ENCODE measurements at places on chromosomes 1 and 21.

GRCh38 chr21:41600116-41600515, 92.2 kb upstream of the TMPRSS2 start:
- no peak for DNase-seq

GRCh38 chr1:176560681-176561080, 97.7 kb downstream of the PAPPA2 start:
- no peak for DNase-seq

- no peak for DNase-seq
These were observed 29.5 kb downstream of the BRINP2 start for GRCh38 chr1:177200290-177200689.

DNA sequence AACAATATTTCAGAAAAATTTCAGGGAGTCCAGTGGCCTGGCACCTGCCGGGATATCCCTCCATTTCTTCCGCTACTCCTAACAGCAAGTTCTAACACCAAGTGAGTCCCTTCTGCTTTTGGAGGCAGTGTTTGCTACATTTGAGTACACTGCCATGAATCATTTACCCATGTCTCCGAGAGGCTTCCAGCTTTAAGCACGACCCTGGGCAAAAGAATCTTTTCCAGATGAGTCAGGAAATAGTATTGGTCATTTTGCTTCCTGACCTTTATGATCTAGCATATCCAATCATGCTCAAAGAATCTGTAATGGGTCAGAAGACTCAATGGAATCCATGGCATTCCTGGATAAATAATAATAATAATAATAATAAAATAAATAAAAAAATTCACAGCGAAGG, 60.7 kb upstream of the FMN2 start:
- DNase-seq: no peak

GRCh38 chr1:16013220-16013907, 4.5 kb downstream of the HSPB7 start:
- no peak for DNase-seq

- DNase-seq: peak; percentile 67
These were observed 787 bp downstream of the JAK1 start for GRCh38 chr1:64965366-64966157.

DNA sequence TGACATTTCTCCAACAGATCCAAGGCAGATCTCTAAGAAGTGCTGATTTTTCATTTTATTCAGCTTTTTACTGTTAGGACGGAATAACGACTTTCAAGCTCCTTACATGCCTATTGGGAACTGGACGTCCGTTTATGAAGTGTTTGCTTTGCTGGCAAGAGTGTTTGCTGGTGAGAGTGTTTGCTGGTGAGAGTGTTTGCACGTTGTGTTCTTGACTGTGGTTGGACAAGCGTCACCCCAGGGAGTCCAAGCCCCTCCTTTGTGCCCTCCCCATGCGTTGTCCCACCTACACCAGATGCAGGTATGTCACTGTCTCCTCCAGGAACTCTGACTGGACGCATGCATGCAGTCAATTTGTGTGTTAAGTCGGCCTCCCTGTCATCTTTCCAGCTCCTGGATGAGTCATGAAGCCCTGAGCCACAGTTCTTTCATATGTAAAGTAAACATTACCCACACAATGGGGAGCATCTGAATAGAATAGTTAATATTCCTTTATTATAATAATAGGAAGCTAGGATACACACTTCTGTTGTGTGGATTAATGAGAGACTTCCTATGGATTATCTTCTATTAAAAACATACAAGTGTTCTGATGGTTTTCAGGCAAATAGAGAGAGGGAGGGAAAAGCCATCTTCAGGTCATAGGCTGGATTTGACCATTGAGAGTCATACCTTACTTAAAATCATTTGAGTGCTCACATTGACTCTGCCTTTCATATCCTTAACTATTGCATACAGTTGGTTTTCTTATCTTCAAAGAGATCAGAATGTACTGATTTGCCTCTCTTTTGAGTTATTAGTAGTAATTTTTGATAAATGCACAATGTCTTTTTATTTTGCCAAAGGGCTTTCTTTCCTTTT, 119.2 kb downstream of the GALNT2 start:
- DNase-seq: no peak

DNA sequence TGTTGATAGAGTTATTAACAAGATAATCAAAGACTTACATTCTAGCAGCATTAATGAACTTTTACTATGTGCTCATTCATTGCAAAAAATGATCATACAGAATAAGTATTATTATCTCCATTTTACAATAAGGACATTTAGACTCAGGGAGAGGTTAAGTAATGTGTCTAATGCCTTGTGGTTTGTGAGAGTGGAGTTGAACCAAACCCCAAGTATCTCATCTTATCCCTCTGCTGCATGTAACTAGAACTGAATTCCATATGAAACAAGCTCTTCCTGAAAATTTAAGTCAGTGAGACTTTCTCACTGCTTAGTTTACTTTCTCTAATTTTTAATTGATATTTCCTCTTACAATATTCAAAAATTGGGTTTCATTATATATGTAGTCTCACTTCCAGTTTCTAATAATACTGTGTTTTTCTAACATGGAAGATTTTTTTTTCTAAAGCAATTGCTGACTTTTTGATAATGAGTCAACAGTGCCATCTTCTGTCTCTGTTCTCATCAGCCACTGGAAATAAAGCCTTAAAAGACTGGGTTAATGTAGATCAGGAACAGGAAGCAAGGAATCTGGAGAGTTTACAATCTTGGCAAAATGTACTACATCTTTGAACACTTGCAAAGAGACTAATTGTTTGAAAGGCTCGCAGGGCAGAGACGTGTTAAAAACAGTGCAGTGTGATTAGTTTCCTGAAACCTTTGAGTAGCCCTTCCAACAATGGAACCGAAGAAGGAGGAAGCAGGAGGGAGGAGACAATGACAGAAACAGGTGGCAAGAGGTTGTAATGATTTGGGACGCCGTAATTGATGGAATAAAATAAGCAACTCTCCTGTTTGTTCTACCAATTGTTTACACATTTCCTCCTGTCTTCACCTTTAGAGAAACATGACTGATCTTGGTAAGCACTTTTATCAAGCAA, 567.6 kb downstream of the MRPL39 start:
- no peak for DNase-seq

GRCh38 chr1:214584805-214585766, 17.9 kb upstream of the CENPF start:
- peak; percentile 49 for DNase-seq

- DNase-seq: no peak
These were observed 141.9 kb downstream of the SDCCAG8 start for GRCh38 chr1:243397613-243398321.

- peak; percentile 73 for DNase-seq
These were observed at the start of gene SIM2 for GRCh38 chr21:36698981-36699545. Gene SIM2, plus strand, starts transcription at chr21:36699115. Its CDS starts 632 bp downstream, at chr21:36699747.

DNA sequence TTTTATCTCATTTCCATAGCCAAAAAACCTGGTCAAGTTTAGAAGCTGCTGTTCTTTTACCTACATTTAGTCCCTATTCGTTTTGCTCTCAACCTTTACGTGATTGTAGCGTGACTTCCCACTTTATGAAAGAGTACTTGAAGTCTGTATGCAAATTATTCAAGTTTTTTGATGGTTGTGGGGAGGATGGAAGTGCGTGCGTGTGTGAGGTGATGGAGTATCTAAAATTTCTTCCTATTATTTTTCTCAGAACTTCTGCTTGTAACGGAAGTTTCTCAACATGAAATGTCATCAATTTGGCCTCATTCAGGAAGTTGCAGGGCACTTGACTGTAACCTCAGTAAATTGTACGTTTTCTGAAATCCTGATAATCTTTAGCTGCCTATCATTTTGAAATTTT, 64.0 kb downstream of the SAMSN1 start:
- DNase-seq: no peak

- no peak for DNase-seq
These were observed 77.5 kb upstream of the L1TD1 start for GRCh38 chr1:62117018-62117750.

DNA sequence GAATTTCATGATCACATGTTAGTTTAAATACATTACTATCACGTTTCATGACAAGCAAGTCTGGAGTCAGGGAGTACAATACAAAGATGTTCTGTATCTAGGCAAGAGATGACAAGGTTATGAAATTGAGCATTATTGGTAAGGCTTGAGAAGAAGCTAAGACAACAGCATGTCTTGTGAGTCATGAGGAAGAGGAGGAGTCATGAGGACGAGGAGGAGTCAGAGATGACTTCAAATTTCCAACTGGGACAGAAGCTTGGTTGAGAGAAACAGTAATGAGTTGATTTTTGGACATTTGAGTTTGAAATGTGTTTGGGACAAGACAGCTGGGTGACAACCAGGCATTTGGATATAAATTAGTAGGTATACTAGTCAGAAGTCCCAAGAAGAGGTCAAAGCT, 4.3 kb upstream of the UBE2U start:
- DNase-seq: no peak

DNA sequence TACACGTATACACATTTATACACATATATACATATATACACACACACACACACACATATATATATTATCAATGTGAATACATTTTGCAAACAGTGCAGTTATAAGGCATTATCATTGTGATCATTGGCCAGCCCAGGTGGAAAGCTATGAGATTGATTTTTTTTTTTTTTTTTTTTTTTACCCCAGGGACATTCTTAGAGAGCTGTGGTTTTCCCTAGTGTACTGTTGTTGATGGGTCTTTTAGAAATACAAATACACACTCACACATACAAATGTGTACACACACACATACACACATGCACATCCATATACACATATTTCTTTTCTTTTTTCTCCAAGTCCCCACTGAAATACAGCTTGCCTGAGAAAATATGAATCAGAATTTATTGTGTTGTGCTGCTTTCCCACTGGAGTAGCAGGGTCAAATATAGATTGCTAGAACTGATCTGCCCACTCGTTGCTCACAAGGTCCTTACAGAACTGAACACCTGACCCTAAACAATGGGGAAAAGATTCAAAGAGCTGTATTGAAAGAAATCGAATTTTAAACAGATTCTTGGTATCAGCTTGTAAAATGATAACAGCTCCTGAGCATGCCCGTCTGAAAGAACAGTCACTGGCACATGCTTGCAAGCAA, 325.6 kb downstream of the OMA1 start:
- no peak for DNase-seq

DNA sequence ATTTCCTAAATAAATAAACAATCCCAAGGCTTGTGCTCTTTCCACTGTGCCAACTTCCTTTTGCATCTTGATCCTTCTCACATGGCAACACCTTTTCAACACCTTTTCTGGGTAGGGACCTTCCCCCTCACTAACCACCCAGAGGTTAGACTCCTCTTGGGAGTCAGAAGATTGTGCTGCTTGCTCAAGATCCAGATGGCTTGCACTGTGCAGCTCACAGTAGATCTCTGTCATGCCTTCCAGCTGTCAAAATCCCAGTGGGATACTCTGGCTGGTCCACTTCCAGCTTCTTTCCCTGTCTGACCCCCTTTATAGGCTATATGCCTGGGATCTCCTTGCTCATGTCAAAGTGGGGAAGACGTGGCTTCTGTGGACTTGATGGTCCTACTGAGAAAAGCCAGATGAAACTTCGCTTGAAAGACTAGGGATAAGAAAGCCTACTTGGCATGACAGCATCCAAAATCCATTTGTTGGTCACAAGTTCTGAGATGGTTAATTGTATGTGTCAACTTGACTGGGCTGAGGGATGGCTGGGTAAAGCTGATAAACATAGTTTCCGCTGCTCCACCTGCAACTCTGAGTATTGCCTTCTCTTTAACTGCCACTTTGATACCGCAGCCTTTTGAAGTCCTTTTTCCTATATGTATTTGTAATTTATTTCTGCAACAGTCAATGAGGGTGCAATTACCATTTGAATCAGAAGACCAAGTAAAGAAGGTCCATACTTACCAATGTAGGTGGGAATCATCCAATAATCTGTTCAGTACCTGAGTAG, 74.5 kb downstream of the S1PR1 start:
- DNase-seq: no peak

- DNase-seq: no peak
These were observed 878 bp downstream of the OR11L1 start for GRCh38 chr1:247840818-247841217.

DNA sequence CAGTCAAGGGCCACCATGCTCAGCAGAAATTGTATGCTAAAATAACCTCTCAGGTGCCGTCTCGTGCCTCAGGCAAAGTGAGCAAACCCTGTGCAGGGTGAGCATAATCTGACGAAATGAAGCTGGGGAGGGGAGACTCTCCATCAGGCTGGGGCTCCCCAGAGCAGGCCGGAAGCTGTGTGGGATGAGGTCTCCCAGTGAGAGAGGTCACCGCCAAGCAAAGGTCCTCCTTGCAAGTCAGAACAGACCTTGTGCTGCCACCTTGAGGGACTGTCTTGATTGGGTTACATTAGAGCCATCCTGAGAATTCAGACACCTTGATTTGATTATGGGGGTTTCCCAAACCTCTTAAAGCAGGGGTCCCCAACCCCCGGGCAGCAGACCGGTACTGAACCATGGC, 64.2 kb downstream of the ZNF684 start:
- no peak for DNase-seq

DNA sequence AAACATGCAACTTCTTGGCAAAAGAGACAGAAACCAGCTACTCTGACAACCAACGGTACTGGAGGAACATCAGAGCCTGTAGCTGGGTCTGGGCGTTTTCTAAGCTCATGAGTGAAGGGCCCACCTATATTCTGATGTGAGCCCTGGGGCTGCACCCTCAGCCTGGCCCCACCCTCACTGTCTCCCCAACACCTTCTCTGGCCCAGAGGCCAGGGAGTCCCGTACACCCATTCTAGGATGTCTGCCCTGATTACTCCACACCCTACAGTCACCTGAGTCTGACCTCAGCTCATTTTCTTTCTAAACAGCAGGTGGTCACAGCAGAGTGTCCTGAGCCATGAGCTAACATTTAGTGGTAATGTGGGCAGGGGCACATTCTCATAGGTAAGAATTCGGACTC, 439.2 kb downstream of the MATN1 start:
- no peak for DNase-seq

DNA sequence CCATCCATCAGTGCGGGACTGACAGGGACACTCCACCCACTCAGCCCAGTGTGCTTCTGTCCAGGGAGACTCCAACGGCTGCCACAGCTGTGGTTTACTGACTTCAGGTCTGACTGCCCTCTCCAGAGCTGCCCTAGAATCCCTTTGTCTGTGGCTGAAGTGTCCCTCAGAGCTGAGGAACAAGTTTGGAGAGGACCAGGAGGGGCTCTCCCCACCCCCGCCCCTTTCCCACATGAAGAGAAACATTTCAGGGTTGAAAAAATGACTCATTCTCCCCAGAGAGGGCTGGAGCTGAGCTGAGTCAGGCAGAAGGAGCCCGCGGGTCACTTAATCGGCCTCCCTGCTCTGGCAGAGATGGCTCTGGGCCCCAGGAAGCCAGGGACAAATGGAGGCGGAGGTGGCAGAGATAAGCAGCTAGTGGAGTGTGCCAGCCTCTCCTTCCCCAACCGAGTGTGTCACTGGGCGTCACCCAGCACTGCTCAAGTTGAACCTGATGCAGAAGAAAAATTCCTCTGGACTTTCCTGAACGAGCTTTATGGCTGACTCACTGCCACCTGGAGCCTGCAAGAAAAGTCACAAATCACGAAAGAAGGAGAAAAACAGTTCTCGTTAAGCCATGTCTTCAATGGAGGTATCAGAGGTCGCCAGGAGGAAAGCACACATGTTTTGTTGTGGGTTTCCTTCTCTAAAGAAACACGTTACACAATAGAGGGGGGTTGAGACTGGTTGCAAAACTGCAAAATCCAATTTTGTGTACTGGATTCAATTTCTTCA, 34.3 kb upstream of the ECE1 start:
- no peak for DNase-seq

Measured in HEK293T (cell line).